ENCODE measurements at places on chromosomes 7 and 10.
A peak's percentile ranks its signal among the peaks of the same experiment; 100 is the strongest.

DNA sequence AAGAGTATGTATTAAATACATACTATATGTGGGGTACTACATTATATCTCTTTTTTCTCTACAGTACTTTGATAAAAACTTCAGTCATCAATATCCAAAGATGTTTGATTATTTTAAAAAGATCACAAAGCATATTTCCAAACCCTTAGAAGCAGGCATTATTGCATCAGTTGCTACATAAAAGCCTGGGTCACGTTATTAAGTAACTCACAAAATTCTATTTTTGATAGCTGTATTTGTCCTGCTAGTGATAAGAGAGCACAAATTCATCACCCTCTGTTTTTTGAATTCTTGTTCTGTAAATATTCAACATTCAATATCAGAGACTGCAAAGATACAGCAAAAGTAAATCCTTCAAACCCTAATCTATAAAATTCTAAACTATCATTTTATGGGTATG lies 30.0 kb downstream of the A1CF start:
- no peak for DNase-seq

DNA sequence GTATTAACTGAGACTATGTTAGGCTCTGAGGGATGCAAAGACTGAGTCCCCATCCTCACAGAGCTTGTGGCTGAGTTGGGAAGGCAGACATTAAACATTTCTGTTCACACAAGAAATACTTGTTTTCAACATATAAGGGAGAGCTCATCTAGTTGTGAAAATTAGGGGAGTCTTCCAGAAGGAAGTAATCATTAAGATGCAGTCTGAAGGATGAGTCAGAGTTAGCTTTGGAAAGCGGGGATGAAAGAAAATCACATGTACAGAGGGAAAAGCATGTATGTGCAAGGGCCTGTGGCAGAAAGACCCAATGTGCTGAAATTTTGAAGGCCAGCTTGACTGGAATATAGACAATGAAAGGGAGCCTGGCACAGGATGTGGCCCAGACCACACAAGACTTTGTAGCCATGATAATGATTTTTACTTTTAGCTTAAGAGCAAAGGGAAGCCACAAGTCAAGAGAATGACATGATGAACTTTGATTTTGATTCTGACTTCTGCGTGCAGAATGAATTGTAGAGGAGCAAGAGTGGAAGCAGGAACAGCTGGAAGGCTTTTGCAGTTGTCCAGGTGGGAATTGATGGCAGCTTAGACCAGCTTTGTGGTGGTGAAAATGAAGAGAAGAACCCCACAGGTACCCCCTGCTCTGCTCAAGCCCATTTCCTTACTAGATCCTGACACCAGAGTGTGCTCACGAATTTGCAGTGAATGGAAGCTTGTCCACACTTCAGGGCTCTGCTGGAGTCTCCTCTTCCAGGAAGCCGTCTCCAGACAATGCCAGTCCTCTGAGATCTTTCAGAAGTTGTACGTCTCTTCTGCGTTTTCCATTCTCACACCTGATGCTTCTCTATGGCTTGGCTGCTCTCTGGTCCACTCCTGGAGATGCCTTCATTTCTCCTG lies 115.6 kb downstream of the ATXN7L1 start:
- DNase-seq: no peak

DNA sequence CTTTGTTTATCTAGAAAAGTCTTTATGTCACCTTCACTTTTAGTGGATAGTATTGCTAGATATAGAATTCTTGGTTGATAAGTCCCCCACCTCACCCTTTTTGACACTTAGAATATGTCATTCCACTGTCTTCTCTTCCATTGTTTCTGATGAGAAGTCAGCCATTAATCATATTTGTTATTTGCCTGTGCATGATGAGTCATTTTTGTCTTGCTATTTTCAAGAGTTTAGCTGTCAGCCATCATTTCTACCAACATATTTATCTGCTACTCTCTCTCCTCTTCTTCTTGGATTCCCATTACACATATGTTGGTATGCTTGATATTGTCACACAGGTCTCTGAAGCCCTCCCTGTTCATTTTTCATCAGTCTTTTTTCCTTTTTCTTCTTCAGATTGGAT lies 160.8 kb upstream of the TCF7L2 start:
- no peak for DNase-seq

- DNase-seq: no peak
Measured at GRCh38 chr10:86857128-86857721, 100.2 kb downstream of the MMRN2 start.

GRCh38 chr7:154553711-154554265 lies 449.1 kb downstream of the PAXIP1 start:
- DNase-seq: no peak

GRCh38 chr10:66214721-66215404 lies 711.0 kb upstream of the LRRTM3 start:
- DNase-seq: no peak

DNA sequence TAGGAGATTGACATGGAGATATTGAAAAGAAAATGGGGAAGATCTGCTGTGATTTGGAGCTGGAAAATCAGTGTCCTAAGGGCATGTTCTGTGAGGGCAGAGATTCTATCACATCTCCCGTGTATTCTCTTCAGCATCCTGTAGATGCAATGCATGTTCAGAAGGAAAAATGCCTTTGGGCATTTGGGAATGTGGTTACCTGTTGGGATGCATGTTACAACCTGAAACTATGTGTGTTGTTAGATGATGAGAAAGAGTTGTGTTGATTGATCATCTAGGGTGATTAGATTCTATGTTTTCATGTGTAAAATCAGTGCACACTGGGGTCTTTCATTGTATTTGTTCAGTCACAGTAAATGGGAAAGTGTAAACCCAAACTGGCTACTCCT lies 14.7 kb downstream of the CUZD1 start:
- DNase-seq: no peak

GRCh38 chr10:63208986-63209385 lies 75.9 kb downstream of the NRBF2 start:
- DNase-seq: no peak

DNA sequence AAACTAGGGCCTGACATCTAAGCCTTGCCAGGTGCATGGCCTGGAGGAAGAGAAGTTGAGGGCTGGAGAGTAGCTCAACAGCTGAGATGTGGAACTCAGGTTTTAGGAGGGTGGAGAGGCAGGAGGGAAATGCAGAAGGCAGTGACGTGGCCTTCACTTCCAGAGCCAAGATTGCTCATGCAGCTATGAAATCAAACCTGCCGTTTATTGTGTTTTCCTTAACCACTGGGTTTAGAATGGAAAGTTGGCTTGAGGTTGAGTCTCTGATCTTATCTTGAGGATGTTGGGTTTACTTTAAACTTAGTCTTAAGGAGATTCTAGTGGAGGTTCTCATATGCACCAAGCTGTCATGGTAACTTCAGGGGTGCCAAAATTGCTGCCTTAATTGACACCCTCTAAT lies 178.6 kb downstream of the SORCS3 start:
- DNase-seq: no peak

DNA sequence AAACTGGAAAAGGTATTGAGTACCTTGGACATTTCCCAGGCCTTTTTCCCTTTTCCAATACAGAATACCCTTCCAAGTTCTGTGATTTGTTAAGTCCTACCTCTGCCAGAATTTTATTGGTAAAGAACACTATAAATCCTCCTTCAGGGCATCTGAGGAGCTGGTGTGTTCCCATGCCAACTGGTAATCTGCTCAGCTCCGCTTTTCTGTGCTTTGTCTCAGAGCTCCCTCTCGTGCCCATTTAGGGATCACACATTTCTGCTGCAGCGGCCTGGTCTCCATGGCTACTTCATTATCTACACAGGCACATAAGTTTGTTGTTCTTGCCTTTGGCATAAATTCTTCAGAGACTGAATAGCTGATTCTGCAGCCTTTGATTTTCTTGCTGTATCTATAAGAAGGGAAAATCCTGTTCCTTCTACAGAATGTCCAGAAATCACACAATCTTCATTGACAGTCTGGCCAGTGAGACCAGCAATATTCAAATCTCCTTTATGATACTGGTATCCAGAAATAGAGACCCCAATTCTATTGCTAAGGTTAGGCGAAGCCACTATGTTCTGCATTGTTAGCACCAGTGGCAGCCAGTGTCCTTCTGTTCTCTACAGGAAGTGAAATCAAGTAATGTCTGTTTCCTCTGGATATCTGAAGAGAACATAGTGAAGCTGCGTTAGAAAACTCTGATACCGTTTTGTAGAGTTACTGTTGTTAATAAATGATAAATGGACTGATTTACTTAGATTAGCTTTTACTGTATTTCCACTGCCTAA lies 51.9 kb downstream of the DENND11 start:
- DNase-seq: no peak

- DNase-seq: peak; percentile 84
Measured at GRCh38 chr10:21724687-21725367, 190.8 kb downstream of the MLLT10 start.

DNA sequence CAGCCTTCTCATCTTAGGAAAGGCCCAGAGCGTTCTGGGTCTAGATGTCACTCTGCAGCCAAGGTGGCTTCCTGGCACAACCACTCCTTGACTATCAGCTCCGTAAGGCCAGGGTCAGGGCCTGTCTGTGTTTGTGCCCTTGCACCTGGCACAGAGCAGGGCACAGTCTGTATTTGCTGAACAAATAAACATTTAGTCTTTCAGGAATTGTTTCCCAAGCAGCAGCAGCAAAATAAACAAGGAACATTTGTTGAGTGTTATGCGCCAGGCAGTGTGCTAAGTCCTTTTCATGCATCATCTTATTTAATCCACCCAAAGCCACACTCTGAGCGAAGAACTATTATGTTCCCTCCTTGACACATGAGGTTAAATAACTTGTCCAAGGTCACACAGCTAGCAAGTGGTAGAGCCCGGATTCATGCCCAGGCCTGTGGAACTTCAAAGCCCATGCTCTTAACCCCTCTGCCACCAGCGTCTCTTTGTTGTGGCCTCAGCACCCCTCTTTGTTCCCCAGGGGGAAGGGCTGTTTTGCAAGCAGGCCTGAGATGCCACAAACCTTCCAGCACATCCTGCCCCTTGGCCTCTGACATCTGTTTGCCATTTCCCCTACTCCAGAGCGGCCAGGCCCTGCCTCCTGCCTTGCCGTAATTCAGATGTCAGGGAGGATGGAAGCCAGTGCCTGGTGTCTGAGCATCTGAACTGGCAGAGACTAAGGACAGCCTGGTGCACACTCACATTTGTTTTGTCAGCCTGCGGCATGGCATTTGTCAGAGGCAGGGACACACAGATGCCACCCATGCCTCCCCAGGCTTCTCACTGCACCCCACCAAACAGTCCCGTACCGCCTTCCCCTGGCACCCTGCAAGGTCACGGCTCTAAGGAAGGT lies 325.8 kb upstream of the ZMIZ1 start:
- peak; percentile 48 for DNase-seq

DNA sequence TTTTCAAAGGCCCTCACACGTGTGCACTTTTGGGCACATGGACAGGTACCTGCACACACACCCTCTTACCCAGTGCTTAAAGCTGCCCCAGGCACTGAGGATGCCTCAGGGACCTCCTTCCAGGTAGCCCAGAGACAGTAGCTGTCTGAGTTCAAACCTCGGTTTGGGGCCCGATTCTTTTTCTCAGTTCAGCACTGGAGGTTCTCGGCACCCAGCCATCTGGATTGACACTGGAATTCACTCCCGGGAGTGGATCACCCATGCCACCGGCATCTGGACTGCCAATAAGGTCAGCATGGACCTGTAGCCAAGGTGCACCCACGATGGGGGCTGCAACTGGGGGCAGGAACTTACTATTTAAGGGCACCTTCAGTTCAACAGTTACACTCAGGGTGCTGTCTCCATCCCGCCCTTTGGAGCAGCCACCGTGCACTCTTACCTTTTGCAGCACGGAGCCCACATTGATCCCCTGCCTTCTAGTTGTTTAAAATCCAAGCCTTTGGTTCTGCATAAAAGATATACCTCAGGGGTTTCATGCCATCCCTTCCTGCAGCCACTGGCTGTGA lies 17.7 kb downstream of the CPA5 start:
- no peak for DNase-seq

- peak; percentile 4 for DNase-seq
Measured at GRCh38 chr10:132149917-132150316, 36.8 kb upstream of the DPYSL4 start.

DNA sequence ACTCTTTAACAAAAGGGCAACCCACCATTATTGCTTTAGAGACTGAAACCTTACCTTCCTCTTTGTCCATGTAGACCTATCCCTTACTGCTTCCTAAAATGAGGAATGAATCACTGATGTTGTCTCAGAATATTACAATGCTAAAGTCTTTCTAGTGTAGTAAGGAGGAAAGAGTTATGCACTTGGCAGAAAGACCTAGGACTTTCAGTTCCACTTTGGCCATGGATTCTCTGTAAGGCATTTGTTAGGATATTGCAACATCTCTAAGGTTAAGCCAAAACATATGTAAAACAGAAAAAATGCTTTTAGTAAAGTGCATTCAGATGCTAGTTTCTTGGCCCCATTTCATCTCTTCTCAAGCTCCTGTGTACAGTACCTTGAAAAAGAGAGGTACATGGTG lies 230.9 kb downstream of the PARD3 start:
- DNase-seq: no peak

- DNase-seq: no peak
Measured at GRCh38 chr10:130215151-130215930, 79.2 kb downstream of the GLRX3 start.

- DNase-seq: no peak
Measured at GRCh38 chr10:23016636-23017035, 78.7 kb upstream of the MSRB2 start.

DNA sequence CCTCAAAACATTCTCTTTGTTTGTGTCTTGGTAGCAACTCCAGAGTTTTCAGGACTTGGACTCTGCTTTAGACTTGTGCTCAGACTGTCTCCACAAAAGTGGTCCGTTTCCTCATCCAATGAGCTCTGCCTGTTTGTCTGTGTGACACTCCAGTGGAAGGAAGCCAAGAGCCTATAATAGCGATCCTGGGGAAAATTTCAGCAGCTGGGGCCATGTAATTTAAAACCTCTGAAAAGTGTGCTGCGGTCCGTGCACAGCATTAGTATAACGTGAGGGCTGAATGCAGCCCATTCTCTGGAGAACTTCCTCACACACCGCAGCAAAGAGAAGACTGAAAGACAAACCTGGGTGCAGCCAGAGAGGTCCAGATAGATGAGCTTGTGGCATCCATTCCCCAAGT lies at the start of gene LRRC17:
Gene LRRC17, plus strand, starts transcription at position 259 of the 400 bp plus-strand sequence. CDS start 20,914 bp downstream, outside the sequence.
- DNase-seq: no peak

DNA sequence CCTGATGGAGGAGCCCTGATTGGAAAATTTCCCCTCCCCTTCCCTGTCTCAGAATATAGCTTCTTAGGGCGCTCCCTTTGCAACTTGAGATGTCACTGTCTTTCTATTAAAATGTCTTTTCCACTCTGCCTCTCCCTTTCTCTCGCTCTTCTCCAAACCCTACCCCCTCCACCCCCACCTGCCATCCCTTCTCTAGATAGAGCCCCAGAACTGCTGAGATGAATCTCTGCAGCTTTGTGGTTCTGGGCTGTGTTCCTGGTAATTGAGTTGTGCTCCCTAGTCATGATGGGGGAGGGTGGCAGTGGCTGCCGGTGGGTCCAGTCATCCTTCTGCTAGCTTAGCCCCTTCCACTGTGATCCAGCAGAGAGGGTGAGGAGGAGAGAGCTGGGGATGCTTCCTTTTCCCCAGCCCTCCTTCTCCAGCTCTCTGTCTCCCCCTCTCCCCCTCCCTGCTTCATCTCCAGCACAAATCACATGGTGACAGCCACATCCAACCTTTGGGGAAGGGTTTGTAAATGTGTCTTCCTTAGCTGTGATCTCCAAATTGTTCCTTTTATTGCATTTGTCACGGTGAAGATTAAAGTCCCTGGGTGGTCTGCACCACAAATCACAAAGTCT lies 50.8 kb upstream of the BTRC start:
- DNase-seq: no peak

Measured in Right ventricle myocardium superior (tissue), 1 donor.